NCI-H2107 (cell line): ENCODE measurements at places on chromosomes 4 and X.

DNA sequence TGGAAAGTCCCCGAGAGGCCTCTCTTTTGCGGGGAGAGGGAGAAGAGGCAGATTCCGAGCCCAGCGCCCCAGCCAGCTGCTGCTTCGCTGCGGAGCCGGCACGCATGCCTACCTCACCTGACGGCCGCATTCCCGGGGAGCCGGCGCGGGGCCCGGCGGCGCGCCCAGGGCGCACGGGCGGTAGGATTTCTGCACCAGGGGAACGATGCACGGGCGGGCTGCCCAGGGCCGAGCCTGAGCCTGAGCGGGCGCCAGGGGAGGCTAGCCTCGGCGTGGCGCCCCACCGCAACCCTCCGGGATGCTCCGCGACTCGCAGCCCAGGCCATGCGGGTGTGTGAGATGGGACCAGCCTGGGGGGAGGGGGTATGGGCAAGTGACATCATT, 81.3 kb upstream of the SCML1 start:
- no peak for DNase-seq

DNA sequence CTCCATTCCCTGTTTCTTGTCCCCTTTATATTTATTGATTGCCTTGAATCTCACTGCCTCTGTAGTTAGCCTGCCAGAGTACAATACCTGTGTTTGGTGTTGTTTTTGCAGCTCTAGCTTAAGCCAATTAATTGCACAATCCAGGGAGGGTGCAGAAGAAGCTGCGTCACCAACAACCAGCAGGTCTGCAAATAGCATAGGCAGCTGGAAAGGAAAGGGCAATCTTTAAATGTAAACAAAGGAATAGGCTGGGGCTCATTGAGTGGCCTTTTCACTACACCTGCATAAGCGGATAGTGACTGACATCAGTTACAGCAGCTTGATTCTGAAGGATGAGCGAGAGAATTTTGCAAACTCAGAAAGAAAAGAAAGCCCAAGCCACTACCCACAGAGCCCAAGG, 106.8 kb upstream of the RAI2 start:
- DNase-seq = peak; percentile 65

DNA sequence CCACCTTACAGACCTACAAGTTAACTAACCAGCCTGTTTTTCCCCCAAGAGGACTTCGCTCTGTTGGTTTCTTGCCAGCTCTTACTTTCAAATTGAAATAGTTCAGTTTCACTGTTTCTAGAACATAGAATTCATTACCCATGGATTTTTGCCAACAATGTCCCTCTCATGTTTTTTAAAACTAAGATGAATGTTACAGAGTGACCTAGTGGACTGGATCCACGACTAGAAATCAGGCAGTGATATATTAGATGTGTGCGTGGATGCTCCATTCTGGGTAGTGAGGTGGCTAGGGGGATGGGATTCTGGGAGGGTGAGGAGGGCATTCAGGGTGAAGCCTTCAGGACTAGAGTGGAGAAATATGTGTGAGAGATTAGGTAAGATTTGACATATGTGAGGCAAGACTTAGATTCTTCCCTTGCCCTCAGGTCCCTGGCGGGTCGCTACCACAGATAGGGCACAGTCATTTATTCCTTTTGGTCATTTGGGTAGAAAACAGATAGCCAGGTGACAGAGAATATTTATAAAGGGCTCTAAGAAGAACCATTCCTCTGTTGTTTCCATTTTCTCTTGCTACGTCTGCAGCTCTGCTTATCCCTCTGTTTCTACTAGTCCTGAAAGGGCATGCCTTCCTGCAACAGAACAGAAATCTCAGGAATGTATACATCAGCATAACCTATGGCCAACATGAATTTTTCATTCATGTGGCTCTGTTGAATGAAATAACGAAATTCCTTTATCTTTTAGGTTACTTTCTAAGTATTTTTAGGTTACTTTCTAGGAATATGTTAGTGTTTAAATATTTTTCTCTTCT, 15.4 kb upstream of the JADE1 start:
- DNase-seq = no peak

GRCh38 chr4:36333303-36333877, 52.0 kb downstream of the DTHD1 start:
- DNase-seq = no peak

- no peak for DNase-seq
Observed at GRCh38 chr4:57023104-57023503, 44.4 kb downstream of the POLR2B start.

DNA sequence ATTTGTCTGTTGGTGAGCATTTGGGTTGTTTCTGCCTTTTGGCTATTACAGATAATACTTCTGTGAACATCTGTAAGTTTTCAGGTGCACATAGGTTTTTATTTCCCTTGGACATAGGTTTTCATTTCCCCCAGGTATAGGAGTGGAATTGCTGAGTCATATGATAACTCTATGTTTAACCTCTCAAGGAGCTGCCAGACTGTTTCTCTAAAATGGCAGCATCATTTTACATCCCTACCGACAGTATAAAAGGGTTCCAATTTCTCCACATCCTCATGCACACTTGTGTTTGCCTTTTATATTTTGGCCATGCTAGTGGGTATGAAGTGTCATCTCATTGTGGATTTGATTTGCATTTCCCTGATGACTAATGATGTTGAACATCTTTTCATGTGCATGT, 53.5 kb downstream of the TMEM164 start:
- DNase-seq = no peak

- DNase-seq = no peak
Observed at GRCh38 chrX:48626401-48627298, 29.4 kb downstream of the WDR13 start.

GRCh38 chr4:6676722-6677558, 16.7 kb upstream of the S100P start:
- no peak for DNase-seq

- no peak for DNase-seq
Observed at GRCh38 chr4:83606898-83607297, 71.0 kb downstream of the GPAT3 start.

GRCh38 chrX:145881175-145881995, 63.8 kb downstream of the SLITRK2 start:
- DNase-seq = no peak

GRCh38 chrX:7170898-7171297, 22.9 kb upstream of the PUDP start:
- no peak for DNase-seq

- no peak for DNase-seq
Observed at GRCh38 chr4:124105212-124105611, 607.3 kb downstream of the ANKRD50 start.

GRCh38 chr4:176883681-176884418, 91.1 kb upstream of the VEGFC start:
- no peak for DNase-seq

GRCh38 chr4:189874591-189874990, 66.1 kb upstream of the FRG1 start:
- no peak for DNase-seq

DNA sequence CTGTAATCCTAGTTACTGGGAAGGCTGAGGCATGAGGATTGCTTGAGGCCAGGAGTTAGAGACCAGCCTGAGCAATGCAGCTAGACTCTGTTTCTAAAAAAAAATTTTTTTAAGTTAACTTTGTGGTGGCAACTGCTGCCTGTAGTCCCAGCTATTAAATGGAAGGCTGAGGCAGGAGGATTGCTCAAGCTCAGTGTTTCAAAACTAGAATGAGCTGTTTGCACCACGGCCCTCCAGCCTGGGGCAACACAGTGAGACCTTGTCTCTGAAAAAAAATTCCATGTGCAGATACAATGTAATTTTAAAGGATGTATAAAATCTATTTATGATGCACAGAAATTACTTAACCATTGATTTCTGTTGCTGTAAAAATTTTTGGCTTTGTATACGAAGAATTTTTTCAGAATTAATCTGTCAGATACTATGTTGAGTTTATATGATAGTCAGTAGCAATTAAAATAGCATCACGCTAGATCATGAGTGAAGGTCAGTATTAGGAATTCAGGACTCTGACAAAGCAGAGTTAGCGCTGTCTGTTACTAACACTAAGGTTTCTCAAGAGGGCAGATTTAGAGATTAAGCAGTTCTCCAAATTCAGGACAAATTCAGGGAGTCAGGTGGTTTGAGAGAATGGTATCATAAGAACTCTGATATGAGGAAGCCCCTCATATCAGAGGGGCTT, 8.3 kb upstream of the AGA start:
- no peak for DNase-seq

- no peak for DNase-seq
Observed at GRCh38 chr4:147582386-147583060, 34.7 kb upstream of the TMEM184C start.

DNA sequence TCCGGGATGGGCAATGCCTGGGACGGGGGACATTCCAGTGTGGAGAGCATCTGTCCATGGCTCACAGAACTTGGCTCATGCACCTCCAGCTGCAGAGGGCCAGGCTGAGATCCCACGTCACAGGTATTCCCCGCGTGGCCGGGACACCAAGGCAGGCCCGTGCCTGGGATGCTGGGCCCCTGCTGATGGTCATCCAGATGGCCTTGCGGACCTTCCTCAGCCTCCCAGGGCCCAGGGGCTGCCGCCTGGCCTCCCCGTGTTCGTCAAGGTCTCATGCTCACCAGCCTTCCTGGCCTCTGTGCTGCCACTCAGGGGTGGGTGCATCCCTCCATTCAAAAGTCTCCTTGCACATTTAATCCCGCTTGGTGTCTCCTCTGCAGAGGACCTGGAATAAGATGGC, 40.9 kb upstream of the LRPAP1 start:
- no peak for DNase-seq

GRCh38 chr4:71607780-71608677, 175.8 kb downstream of the GC start:
- no peak for DNase-seq

DNA sequence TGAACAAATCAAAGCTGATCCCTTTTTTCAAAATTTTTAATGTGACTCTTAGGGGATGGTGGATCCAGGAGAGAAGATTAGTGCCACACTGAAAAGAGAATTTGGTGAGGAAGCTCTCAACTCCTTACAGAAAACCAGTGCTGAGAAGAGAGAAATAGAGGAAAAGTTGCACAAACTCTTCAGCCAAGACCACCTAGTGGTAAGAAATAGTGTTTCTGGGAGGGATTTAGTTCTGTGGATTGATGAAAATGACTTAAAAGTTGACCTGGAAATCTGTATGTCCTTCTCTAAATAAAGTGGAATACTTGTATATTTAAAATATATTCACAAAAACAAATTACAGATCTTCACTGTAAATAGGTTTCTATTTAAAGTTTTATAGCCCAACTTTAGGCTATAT, 29.2 kb downstream of the NUDT9 start:
- no peak for DNase-seq

GRCh38 chrX:21469071-21469470, 94.9 kb downstream of the CNKSR2 start:
- no peak for DNase-seq

DNA sequence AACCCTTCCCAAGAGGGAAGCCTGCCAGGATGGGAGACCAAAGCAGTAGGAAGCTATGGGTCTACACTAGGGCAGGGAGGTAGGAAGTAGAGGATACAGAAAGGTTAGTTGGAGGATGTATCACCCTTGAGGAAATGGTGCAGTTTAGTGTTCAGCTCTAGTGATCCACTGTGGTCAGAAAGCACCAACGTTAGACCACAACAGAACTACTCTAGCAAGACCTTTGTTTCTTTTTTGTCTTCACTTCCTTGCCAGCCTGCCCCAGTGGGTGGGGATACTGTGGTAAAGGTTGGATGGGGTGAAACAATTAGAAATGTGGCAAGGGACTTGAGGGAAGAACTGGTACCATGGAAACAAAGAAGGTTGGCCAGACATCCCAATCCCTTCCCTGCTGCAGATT, 83.3 kb downstream of the DDIT4L start:
- DNase-seq = no peak

DNA sequence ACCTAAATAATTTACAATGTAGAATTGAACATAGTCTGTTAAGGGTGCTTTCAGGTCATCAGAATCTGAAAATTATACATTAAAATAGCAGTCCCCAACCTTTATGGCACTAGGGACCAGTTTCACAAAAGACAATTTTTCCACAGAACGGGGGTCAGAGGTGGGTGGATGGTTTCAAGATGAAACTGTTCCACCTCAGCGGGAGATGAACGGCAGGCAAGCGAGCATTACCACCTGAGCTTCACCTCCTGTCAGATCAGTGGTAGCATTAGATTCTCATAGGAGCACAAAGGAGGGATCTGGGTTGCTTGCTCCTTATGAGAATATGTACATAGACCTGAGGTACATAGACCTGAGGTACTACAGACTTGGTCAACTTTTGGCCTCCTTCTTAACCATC, 29.0 kb downstream of the LRBA start:
- DNase-seq = no peak

- DNase-seq = no peak
Observed at GRCh38 chr4:78720994-78721677, 55.0 kb upstream of the BMP2K start.

GRCh38 chr4:141636771-141637460, 533 bp downstream of the IL15 start:
- no peak for DNase-seq

DNA sequence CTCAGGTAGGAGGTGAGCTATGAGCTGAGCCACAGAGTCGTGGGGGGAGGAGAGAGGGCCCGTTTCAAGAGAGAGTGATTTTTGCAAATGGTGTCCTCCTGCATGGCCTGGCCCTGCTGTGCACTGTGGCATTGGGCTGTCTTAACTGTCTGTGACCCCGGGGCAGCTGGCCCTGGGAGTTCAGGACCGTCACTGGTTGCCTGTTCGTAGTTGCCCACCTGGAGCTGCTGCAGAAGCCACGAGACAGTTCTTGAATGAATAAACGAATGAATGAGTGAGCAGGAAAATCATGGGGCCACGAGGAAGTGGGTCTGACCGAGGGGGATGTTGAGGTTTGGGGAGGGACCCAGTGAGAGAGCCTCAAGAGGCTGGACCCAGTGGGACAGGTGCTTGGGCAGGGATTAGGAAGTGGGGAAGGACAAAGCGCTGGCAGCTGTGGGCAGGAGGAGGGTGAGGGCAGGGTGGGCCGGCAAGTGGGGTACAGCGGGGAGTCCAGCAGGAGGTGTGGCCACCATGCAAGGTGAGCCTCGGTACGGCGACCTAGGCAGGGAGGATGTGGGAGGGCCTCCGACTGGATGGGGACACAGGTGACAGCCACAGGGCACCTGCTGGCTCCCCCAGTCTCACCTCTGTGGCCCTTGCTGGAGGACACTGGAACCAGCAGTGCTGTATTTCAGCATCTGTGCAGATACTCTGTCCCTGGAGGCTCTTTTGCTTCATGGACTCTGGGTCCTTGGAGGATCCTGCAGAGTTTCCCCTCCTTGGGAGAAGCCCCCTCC, 10.2 kb downstream of the RGS12 start:
- no peak for DNase-seq

DNA sequence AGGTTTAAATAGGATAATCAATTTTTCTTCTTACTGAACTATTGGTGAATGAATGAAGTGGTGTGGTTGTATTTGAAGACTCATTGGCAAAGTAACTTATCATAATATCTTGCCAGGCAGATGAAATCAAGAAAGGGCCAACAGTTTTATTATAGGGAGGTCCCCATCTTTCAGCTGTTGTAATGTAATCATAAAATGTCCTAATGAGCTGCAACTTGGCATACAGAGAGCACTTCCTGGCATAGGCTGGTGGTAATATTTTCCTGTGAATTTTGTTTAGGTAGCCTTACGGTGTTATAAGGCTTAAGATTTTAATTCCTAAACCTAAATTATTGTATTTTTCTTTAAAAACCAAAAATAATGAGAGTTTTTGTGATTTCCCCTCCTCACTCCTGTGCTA, 17.5 kb downstream of the FHIP1A start:
- no peak for DNase-seq

- no peak for DNase-seq
Observed at GRCh38 chr4:54741202-54741601, 83.4 kb downstream of the KIT start.
